ENCODE measurements at places on chromosomes 3 and 15.
A peak's percentile ranks its signal among the peaks of the same experiment; 100 is the strongest.

GRCh38 chr15:38195191-38195901, 57.3 kb upstream of the SPRED1 start:
- DNase-seq = no peak

- no peak for DNase-seq
Observed at GRCh38 chr3:73422571-73422970, 202.2 kb downstream of the PDZRN3 start.

DNA sequence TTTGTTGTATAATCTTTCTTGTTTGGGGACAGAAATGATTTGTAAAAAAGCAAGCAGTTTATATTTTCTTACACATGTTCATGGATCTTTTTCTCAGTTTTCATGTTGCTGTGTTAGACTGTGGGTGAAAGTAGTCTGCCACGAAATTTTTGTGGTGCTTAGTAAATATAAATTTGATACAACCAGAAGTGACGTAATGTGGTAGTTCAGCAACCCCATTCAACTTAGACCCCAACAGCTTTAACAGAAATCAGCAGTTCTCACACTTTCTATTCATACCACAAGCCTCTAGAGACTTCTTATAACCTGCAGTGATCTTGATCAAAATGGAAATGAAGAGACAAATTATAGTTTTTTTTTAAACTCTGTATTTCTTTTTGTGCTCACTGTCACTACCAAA, 120.2 kb upstream of the IGSF10 start:
- no peak for DNase-seq

DNA sequence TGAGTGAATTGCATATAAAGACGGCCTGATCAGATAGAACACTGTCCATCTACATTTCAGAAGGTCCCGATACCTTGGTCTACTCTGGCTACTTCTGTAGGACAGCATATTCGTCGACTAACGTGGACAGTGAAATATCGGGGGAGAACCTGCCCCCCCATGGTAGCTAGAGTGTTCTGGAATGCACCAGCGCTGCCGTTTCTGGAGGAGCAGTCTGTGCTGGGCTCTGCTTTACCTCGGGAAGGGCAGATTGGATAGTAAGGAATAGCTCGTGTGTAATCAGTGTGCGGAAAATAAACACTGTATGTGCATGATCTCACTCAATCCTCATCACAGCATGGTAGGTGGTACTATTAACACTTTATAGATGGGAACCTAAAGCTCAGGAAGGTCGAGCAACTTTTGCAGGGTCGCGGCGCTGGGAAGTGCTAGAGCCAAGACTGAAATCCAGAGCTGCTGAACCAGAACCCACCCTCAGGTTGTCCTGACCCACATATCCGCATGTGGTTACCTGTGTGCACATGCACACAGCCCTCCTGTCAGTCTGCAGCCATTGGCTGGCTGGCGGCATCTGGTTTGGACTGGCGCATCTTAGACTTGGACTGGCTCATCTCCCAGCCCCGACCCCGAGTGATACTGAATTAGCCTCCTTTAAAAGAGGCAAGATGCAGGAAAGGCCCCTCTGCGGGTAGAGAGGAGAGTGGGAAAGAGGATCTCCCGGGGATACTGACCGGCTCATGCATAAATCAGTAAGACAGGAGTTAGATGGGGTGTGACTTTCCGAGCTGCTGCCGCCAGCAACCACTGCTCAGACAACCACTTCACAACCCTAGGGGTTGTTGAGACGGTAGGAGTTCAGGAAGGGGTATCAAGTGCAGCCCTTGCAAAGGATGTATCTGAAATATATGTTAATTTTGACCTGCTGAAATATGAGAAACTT, 155.0 kb upstream of the BHLHE40 start:
- DNase-seq = no peak

- DNase-seq = no peak
Observed at GRCh38 chr3:45612918-45613602, 18.5 kb downstream of the LIMD1 start.

- no peak for DNase-seq
Observed at GRCh38 chr3:108025177-108025576, 65.7 kb downstream of the CD47 start.

- DNase-seq = no peak
Observed at GRCh38 chr15:41915255-41915994, 21.6 kb upstream of the SPTBN5 start.

DNA sequence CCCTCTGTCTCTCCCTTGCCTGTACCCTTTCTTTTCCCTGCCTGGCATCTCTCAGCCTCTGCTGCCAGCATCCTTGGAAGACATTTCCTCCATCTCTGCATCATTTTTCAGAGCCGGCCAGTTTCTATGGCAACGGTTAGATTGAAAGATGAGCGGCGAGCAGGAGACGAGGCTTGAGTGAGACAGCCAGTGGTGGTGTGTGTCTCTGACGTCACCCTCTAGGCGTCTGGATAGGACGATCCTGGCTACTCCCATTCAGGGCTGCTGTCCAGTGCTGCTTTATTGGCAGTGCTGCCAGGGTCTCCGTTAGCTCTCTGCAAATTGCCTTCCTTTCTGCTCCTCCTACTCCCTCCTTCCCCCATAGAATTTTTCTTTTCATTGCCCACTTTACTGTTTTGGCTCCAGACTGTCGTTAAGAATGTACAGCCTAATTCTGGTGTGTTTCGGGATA, 57.9 kb downstream of the TRAK1 start:
- no peak for DNase-seq

DNA sequence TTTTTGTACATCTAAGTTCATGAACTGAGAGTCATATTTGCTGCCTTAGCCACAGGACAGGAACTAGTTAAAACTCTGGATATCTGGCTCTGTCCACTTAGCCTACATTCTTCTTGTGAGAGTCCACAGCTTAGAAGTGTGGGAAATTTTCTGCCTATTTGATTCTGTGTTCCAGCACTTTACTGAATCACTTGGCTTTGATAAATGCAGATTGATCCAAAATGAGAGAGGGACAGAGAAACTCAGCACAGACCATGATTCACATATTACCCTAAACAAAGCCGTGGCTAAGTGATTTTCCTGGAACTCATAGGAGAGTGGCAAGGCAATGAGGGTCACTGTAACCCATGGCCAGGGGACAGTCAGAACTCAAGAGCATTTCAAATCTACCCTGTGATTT, 87.5 kb upstream of the CADPS start:
- DNase-seq = no peak

GRCh38 chr15:78232951-78233350, 1.4 kb downstream of the ACSBG1 start:
- no peak for DNase-seq

DNA sequence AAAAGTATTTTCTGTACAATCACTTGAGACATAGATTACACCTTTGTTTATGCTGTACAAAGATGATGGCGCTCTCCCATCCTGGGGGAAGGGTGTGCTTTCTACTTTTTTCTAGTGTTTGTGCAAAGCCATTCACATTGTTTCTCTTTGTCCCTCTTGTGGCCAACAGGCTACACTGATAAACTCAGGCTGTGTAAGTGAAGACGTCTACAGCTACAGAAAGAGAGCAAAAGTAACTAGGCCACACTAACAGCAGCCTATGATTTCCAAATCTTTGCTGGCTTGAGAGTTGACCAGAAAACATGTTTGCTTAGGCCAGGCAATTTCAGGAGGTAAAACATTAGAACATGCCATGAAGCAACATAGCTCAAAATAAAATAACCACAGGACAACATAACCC, 75.1 kb downstream of the FOXB1 start:
- no peak for DNase-seq

DNA sequence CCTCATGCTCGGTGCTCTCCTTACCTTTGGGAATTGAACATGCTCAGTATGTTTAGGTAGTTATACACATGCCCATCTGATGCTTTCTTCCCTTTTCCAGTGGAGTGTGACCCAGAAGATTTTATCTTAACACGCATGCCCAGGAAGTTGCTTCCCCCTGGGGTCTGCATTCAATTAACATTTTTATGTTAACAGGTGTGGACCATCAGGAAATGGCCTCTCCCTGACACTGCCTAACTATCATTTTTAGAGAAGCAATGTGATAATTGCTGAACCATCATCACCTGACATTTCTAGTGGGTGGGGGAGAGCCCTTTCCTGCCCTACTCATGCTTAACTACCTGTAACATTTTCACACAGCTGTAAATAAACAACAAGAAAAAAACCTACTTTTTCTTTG, 55.1 kb upstream of the TGFBR2 start:
- no peak for DNase-seq

DNA sequence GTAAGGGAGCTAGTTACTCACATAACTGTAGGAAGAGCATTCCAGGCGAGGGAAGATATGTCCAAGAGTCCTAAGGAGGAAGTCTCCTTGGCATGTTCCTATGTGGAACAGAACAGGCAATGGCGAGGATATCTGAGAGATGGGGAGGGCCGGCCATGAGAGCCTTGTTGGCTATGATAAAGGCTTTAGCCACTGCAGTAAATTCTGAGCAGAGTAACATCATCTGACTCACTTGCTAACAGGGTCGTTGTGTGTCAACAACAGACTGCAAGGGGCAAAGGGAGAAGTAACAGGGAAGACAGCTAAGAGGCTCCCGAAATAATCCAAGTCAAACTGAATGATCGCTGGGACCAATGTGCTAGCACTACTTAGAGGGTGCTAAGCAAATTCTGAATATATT, 21.6 kb downstream of the SFMBT1 start:
- no peak for DNase-seq

DNA sequence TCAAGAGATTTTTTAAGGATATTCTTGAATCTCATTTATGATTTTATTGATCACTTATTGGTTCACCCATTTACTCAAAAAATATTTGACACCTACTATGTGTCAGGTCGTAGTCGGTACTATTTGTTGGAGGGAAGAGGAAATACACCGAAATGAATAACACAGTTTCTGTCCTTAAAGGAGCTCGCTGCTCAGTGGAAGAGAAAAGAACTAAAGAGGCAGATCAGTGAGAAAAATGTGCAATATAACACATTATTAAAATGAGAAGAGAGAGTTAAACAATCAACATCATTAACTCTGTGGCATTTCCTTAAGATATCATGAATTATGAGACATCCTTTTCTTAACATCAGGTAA, 56.1 kb upstream of the ADAMTS9 start:
- no peak for DNase-seq

DNA sequence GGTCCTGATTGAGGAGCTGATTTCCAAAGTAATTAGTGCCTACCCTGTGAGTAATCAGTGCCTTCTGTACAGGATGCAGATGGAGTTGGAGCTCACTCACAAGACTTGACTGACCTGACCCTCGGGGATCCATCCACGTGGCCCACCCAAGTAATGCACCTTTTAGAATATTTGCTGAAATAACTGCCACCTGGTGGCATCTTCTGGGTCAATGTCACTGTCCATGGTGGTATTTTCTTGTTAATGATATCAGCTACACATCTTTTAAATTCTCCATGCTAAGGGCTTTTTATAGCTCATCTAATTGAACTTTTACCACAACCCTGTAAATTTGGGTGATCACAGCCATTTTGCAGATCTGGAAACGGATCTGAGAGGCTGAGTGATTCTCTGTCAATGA, 74.3 kb upstream of the ANKRD34C start:
- no peak for DNase-seq

DNA sequence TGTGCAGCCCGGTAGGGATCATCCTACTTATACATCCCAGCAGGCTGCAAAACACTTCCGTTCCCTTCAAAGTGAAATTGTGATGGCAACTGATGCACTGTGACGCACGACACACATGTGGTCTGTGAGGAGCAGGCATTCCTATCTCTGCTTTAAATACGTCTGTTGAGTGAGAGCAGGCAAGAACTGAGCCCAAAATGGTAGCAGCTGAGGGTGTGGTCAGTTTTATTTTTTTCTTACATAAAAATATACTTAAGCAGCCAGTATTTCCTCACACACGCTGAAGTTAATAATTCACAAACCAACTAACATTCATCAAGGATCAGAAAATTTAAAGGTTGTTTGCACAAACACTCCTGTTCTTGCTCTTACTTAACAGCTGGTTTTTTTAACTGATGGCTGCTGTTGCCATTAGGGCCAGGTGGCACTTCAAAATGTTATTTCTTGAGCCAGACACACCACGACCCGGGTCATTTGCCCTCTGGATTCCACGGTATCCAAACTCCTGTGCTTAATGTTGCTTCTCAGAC, 23.9 kb downstream of the LRIG1 start:
- no peak for DNase-seq

DNA sequence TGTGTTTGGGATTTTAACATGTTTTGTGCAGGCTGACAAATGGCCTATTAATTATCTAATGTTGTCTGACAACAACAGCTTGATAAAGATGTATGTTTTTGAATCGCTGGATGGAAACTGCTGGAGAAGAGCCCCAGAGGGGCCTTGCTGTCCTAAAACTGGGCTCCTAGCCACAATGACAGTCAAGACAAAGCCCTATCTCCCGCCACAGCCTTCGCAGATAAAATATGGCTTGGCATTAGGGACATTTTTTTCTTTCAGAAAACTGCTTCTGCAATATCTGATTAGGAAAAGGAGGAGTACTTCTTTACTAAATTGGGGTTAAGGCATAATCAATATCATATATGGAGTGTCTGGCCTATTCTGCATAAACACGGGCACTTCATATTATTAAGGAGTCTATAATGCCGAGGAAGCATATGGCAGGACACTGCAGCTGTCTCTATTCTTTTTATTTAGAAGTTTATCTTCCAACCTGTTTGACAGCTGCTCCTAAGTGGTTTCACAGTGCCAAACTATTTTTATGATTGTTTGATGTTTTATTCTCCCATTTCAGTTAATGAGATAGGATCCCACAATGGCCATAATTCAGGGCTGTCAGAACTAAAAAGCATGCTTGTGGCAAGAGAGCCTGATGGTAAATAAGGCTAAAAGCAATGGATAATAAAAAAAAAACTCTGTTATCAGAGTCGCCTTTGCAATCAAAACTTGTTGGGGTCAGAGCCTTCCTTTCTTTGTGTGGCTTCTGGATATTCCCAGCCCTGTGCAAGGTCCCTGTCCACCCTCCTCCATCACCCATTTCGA, 210.1 kb downstream of the MECOM start:
- DNase-seq = no peak

DNA sequence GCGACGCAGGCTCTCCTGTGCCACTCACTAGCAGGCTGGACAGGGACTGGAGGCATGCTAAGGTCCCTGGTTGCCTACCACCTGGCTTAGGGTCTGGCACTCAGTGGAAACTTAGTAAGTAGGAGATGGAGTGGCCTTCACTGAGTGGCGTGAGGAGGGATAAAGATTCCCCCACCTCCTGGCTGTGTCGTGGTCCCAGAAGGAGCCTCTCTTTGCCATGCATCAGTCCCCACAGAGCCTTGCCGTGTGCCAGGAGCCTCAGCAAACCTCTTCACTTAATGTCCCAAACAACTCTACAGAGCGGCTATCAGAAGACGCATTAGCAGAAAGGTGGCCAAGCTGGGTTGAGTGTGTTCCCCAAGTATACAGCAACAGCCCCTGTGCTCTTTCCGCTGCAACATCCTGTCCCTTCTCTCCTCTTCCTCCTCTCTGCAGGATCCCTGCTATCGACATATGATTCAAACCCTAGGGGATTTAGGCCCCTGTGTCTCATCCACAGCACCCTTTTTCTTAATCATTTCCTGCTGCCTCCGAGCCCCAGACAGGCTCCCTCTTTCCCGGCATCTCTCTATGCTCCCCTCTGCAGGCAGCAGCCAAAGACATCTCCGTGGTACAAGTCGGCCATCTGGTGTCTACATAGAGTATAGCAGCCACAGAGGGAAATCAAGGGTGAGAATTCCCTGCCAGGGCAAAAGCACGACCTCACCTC, 66.7 kb downstream of the SLC6A1 start:
- DNase-seq = peak; percentile 4

GRCh38 chr3:176193032-176193730, 1004.1 kb downstream of the TBL1XR1 start:
- no peak for DNase-seq

GRCh38 chr3:1969281-1969680, 129.4 kb upstream of the CNTN4 start:
- no peak for DNase-seq

Data from stimulated activated CD4-positive, alpha-beta T cell treated with anti-CD3 and anti-CD28 coated beads, Interleukin-1b, Interleukin-23, amount 100 ng/mL, for 24 hours (primary cell).